ENCODE measurements at places on chromosomes 16 and 17.

DNA sequence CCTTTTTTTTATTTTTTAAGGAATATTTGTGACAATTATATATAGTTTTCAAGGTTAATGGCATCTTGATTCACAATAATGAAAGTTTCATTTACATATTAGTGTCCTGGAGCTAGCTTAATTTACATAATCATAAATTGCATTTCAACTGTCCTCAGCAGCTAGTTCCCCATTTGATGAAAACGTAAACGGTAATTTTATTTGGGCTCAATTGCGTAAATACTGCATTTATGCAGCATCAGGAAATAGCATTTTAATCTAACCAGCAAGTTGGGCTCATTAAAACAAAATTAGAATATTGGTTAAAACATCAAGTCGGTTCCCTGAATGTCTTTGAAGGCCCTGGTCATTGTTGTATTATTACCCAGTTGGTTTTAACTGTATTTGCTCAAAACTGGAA is 136.8 kb upstream of the CDH5 start:
- DNase-seq, result no peak

DNA sequence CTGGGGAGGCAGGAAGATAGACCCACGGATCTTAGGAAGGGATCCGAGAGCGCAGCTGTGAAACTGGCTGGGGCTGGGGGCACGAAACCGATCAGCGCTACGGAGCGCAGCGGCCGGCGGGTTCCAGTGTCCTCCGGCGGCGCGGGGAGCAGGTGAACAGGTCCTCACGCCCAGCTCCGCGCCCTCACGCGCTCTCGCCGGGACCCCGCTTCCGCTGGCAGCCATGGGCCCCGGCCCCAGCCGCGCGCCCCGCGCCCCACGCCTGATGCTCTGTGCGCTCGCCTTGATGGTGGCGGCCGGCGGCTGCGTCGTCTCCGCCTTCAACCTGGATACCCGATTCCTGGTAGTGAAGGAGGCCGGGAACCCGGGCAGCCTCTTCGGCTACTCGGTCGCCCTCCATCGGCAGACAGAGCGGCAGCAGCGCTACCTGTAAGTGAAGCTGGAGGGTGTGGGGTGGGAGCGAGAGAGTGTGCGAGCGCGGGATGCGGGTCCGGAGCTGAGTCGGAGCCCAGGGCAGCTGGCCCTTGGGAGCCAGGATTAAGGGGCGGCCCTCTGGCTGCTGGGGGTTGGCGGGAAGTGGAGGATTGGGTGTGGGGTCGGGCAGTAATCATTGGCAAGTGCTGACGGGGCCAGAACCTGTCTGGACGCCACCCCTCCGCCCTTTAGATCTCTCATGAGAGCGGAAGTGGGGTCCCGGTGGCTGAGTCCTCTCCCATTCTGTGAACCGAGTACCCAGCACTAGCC is 479 bp downstream of the ITGA3 start:
- DNase-seq, result peak; percentile 73

GRCh38 chr16:86022381-86022960 is 123.5 kb downstream of the IRF8 start:
- no peak for DNase-seq

GRCh38 chr17:40556884-40557414 is 8.3 kb downstream of the CCR7 start:
- DNase-seq, result no peak

- no peak for DNase-seq
Measured at GRCh38 chr17:81076141-81076679, 41.3 kb downstream of the BAIAP2 start.

GRCh38 chr16:12340151-12340733 is 363.7 kb downstream of the SNX29 start:
- DNase-seq, result no peak

DNA sequence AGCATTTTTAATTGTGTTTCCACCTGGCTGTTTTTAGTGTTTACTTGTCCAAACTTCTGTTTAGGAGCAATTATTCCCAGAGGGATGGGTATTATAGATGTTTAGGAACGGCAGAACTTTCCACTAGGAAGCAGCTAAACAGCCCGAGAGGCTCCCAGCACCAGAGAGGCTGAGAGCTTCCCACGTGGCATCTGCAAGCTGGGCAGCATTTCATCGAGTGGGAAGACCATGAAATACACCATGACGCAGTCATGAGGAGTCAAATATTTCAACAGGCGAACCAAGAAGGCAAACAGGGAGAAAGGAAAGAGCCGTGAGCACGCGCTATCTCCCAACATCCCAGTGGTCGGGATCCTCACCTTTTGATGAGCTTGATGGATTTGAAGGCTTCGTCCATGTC is 24.1 kb downstream of the TMEM204 start:
- no peak for DNase-seq

DNA sequence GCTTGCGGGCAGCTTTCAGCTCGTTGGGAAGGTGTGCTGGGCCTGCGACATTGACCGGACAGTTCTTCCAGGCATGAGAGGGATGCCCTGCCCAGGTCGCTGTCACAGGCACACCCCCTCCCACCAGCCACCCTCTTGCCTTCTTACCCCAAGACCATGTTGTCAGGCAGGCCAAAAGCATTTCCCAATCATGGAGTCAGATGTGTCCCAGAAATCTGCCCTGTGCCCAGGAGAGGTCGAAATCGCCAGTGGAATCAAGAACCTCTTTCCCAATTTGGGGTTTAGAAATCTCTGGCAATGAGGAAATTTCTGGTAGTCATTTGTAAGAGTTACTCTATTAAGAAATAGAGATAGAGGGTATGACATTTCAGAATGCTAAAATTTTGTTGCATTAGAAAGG is 177.1 kb downstream of the RAB11FIP4 start:
- DNase-seq, result no peak

- DNase-seq, result peak; percentile 19
Measured at GRCh38 chr16:57299009-57299718, 14.7 kb upstream of the PLLP start.

- DNase-seq, result no peak
Measured at GRCh38 chr16:11759163-11759834, 16.6 kb upstream of the TXNDC11 start.

DNA sequence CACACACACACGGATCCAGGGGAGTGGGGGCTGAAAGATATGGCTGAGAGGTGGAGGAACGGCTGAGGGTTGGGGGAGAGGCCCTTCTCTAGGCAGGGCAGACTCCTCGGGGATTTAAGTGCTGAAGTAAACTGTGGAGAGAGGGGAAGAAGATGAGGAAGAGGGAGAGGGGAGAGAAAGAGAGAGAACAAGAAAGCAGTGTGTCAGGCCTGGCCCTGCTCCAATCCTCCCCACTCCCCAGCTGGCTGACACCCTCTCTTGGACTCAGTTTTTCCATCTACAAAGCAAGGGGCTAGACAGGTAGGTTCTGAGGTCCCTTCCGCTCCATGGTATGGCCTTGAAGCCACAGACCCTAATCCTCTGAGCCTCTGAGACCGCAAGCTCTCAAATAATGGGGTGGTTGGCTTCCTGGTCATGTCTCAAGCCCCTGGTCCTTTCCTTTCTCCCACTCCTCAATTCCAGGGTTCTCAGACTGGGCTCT is 2.0 kb downstream of the VAMP2 start:
- DNase-seq, result no peak

GRCh38 chr16:31078597-31079341 is 4.5 kb downstream of the ZNF646 start:
- DNase-seq, result no peak

DNA sequence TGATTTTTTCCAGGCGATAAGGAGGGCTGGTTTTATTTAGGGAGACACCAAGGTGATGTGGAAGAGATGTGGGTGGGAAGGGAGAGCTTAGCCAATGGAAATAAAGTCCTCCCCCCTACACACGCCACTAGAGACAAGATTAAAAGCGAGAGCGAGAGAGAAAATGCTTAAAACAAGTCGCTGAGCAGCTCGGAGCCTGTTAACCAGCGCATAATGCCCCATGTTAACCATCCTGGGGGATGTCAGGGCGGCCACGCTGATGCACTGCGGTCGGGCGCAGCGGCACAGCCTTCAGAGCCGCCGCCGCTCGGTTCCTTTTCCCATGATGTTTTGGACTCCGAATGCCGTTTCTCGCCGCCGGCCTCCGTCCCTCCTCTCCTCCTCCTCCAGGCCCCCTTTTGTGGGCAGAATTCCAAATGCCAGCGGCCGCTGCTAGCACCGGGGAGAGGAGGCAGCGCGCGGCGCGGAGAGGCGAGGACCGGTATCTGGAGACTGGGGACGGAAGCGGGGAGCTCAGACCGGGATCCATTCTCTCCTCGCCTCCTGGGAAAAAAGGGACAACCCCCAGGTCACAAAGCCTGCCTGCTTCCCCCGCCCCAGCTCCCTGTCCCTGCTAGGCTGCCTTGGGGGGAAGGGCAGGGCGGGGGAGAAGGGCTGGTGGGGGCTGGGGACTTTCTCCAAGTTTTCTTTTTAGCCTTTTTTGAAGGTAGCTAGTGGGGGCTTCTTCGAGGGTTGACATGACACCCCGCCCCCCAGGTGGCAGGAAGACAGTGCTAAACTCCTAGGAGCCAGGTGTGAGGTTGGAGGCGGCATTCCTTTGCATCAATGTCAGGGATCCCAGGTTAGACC is 98.1 kb upstream of the CCL2 start:
- no peak for DNase-seq

DNA sequence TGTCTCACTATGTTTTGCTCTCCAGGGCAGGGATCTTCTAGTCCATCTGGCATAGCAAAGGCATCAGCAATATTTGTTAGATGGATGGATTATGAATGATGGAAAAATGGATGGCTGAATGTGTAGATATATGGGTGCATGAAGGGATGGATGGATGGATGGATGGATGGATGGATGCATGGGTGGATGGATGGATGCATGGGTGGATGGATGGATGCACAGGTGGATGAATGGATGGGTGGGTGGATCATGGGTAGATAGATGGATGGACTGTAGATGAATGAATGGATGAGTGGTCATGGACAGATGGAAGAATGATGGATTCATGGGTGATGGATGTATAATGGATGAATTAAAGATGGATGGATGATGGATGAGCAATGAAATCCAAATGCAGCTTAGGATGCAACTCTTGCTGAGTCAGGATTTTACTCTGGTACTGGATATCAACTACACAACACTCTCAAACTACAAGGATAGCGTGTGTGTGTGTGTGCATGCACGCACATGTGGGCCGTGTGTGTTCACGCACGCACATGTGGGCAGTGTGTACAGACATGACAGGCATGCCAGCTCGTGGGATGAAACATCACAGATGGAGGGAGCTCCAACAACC is 34.0 kb downstream of the GSG1L start:
- no peak for DNase-seq

DNA sequence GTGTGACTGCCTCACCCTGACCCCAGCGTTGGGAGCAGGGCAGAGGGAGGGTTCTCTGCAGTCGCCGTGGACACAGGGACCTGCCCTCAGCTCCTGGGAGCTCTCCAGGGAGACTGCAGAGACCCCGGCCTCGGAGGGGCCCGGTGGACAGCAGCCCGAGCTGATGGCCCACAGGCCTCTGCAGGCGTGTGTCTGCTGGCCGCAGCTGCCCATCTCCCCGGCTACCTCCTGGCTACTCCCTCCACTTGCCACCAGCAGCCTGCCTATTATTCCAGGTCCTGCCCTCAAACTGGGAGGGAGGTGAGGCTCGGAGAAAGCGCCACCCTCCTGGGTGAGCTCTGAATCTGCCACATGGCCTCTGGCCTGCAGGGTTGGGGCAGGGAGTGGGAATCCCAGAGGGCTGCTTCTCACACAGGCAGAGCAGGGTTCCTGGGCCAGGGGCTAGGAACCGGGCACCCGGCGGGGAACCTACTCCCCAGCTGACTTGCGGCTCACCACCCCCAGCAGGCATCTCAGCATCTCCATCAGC is 7.2 kb downstream of the SLC16A5 start:
- no peak for DNase-seq

DNA sequence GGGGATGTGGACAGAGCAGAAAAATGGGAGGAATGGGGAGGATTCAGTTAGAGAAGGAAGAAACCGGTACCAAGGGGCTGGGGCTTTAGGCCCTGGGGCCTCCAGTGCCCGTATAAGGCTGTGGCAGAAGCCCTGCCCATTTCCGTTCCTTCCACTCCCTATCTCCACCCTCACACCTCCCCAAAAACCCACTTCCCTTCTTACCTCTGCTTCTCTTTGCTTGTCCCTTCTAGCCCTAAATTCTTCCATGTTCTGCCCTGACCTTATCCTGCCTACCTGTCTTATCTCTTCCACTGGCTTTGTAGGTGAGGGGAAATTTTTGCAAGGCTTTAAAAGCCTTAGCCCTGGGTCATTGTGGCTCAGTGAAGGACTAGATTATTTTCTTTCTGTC is 4.1 kb downstream of the RNF167 start:
- DNase-seq, result no peak

- DNase-seq, result no peak
Measured at GRCh38 chr16:53429221-53429943, 4.9 kb upstream of the RBL2 start.

GRCh38 chr16:3554351-3554928 is 22.8 kb downstream of the NLRC3 start:
- no peak for DNase-seq

GRCh38 chr17:19410875-19411620 is at the start of gene RNF112:
Gene RNF112, plus strand, starts transcription at chr17:19411232. Its CDS starts 177 bp downstream, at chr17:19411409.
- DNase-seq, result no peak

DNA sequence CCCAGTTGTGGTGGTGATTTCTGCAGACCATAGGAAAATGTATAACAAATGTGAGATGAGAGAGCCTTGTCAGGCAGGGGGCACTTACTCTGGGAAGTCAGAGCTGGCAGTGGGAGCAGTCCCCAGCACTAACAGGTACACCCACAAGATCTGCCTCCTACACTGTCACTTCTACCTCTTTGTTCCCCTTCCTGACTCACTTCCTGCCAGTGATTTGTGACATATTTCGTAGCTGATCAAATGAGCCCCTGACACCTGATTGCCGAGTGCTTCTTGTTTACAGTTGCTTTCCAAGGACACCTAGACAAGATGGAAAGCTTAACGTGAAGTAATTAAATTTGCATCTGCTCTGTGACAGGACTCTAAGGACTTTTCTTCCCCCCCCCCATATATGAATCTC is 40.5 kb downstream of the FTO start:
- no peak for DNase-seq

DNA sequence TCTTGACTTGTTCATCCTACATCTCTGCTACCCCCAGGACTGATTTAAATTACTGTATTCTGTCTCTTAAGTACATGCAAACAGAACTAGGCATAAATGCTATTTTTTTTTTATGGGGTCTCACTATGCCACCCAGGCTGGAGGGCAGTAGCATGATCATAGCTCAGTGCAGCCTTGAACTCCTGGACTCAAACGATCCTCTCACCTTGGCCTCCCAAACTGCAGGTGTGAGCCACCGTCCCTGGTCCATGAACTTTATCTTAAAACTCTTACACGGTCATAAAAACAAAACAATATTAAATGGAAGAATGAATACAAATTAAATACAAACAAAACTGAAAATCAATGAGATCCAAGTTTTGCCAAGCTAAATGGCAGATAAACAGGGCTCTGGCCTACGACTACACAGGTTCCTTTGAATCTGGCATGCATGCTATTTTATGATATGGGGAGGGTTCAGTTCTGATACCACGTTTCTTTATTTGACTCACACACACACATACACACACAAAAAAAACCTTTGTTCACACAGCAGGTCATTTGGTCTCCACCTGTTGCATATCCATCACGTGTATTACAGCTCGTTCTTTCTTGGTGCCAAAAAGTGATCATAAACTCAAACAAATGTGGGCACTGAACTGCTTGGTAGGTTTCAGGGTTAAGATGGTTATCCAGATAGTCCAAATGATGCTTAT is 1.1 kb upstream of the PKD1L3 start:
- no peak for DNase-seq

- no peak for DNase-seq
Measured at GRCh38 chr17:78724544-78724943, 57.5 kb downstream of the CYTH1 start.

- no peak for DNase-seq
Measured at GRCh38 chr17:66353937-66354401, 51.6 kb downstream of the PRKCA start.

GRCh38 chr16:84058211-84058610 is 15.6 kb upstream of the SLC38A8 start:
- no peak for DNase-seq
